Esophagus squamous epithelium (tissue), 5 donors: ENCODE measurements at places on chromosomes 6 and 20.

GRCh38 chr20:1804554-1804956 is 90.7 kb upstream of the SIRPA start:
- DNase-seq = no peak

- no peak for DNase-seq
Measured at GRCh38 chr6:160238761-160239751, 19.6 kb downstream of the SLC22A2 start.

DNA sequence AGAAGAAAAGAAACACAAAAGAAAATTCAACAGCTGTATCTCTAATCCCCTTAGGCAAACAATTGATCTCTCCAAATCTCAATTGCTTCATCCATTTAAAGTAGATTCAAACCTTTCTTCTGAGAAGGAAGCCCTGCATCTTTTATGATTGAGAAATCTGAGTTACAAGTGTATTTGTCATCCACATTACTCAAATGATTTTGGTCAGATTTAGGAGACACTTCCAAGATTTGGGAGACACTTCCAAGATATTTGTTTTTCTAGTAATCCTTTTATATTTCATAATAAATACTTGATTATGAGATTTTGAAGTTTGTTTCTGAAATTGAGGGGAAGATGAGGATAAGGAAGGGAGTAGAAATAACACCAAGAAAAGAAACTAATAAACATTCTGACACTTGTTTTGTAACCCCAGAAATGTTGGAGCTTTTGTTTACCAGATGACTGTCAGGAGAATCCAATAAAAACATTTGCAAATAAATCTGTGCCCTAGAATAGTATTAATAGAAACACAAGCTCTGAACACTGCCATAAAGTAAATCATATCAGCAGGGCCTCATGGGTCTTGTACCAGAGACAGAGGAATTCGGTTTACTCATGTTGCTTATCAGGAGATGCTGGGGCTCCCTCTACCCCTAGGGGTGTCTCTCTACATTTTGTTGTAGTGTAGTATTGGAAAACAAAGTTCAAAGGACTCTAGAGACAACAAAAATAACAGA is 314.3 kb upstream of the NT5E start:
- no peak for DNase-seq

DNA sequence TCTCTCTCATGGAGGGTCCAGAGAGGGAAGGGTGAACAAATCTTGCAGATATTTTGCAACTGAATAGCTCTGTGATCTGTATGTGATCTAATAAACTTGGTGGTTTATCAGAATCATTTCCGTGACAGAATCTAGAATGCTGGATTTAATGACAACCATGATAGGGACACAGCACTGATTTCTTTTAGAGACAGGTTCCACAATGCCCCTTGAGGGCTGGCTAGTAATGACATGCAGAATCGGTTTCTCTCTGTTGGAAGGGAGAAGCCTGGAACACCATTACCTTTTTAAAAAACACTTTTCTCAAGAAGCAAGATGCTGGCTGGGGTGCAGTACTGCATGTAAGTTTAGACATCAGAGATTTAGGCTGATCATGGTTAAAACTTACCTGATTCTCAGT is 313.4 kb downstream of the CDH26 start:
- DNase-seq = no peak

DNA sequence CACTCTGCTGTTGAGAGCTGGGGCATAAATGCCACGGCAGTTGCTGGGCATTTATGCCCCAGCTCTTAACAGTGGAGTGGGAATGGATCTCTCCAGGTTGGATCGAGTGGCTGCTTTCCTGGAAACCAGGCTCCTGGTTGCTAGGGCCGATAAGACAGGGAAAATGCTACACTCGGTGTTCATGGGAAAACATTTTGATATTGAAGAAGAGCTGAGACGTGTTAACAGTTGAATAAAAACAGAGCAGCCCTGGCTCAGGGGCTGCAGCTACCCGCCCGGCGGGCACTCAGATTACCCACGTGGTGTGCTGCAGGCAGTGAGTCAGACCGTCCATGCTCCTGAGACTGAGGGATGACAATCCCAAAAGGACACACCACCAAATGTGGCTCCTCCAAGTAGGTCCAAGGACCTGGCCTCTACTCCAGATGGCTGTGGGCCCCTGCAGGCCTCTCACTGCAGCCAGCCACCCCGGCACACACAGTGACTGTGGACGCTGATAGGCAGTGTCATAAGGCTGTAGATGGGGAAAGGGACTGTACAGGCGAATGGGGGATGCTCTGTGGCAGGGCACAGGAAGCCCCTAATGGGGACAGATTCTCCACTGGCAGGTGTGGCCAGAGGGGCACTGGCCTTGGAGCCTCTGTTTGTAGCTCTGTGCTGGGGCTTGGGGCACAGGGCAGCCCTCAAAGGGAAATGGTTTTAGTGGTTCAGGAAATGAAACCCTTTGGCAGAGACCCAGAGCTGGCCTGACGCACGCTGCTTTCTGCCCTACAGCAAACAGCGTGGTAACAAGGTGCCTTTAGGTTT is 237.8 kb downstream of the LY86 start:
- no peak for DNase-seq

GRCh38 chr20:36491901-36492617 is 49.3 kb upstream of the MYL9 start:
- DNase-seq = no peak
